Germinal center (tissue), 1 donor: ENCODE measurements at places on chromosomes 7 and 10.

DNA sequence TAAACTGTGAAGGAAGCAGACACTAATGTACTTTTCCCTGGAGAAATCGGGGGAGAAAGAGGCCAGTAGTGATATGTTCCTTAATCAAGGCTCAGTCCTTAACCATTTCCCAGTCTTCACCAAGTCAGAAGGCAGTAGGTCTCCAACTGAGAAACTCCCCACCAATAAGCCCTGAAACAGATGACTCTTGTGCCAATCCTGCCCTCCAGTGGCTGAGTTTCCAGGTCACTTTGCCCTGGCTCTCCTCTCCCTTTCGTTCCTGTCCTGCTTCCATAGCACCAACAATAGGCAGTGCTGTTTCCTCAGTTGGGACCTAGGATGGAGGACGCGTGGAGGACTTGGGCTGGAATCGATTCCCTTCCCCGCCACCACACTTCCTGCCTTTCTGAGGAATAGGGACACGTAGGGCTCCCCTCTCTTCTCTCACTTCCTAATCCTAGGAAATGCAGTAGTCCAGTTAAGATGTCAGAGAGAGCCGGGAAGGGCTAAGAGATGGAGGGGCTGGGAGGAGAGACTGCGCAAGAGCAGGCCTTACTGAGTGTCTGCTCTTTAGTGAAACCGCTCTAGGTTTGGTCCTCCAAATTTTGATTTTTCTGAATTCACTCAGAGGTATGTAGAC lies 23.4 kb downstream of the ATOH7 start:
- DNase-seq: no peak

DNA sequence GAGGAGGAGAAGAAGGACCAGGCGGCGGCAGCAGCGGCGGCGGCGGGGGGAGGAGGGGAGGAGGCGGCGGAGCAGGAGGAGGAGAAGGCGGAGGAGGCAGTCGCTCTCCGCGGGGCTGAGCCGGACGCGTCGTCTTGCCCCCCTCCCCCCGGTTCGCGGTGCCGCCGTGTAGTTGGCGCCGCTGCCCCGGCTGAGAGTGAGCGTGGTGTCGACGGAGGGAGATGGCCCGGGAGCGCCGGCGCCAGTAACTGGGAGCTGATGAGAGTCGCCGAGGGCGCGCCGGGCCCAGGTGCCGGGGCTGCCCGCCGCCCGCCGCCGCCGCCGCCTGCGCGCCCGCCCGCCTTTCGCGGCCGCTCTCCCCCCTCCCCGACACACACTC lies 257 bp downstream of the WAC start:
- DNase-seq: no peak

GRCh38 chr10:23158370-23158769 lies 33.7 kb upstream of the PTF1A start:
- peak; percentile 73 for DNase-seq

- DNase-seq: peak; percentile 30
Observed at GRCh38 chr10:6678211-6678803, 98.2 kb upstream of the PRKCQ start.

GRCh38 chr10:50674469-50675254 lies 50.9 kb upstream of the SGMS1 start:
- DNase-seq: no peak
